Activated T-helper 1 cell treated with anti-CD3 and anti-CD28 coated beads, Interleukin-12 subunit alpha, Interleukin-12 subunit beta, Interleukin-2, Interleukin-4 antibody, amounts not matched to agents 30 ng/mL and 10 ng/mL and 1 ng/mL, durations not matched to agents 14 hours and 24 hours and 36 hours (primary cell): ENCODE measurements at places on chromosomes 6 and 20. TPM values are rescaled to one million over a fixed set of nuclear protein-coding genes. Genes with fewer than 3 reads are reported as not detected.

LCA5 gene
- total RNA-seq: 0.08 and 0.17 TPM in 2 replicates

GRCh38 chr6:13544454-13545186 is 29.8 kb upstream of the SIRT5 start:
- DNase-seq: no peak
- H3K4me3 ChIP-seq: no peak overlapping the region
- no peaks in the 10 kb centered on the region for H3K4me1 ChIP-seq

DNA sequence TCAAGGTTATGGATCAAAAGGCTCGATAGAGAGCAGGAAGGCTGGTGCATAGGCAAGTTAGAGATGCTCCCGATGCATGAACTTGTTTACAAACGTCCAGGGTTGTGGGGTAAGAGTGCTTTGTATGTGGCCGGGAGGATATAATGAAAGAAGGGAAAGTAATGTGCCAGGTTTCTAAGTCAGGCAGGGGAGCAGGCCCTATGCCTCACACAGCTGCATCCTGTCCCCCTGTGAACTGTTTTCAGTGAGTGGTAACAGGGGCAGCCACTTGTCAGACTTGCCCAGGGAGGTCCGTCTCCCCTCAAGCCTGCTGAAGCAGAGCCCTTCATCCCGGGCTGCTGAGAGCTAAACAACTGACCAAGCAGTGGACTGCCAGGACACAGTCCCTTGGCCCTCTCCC is 19.4 kb downstream of the KCNK5 start:
- H3K27me3 ChIP-seq: no peaks in the 10 kb centered on the region
- no peak for DNase-seq
- H3K4me3 ChIP-seq: peak overlapping the region; percentile 37

DNA sequence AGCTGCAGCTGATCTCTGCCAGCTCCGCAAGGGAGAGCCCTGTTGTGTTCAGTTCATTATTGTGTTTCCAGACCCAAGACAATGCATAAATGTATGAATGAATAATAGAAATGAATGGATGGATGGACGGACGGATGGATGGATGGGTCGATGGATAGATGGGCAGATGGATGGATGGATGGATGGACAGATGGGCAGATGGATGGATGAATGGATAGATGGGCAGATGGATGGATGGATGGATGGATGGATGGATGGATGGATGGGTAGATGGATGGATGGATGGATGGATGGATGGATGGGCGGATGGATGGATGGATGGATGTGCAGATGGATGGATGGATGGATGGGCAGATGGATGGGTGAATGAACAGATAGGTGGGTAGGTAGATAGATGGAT is 16.7 kb upstream of the LSM14B start:
- H3K4me3 ChIP-seq: no peak overlapping the region
- no peak for DNase-seq

DNA sequence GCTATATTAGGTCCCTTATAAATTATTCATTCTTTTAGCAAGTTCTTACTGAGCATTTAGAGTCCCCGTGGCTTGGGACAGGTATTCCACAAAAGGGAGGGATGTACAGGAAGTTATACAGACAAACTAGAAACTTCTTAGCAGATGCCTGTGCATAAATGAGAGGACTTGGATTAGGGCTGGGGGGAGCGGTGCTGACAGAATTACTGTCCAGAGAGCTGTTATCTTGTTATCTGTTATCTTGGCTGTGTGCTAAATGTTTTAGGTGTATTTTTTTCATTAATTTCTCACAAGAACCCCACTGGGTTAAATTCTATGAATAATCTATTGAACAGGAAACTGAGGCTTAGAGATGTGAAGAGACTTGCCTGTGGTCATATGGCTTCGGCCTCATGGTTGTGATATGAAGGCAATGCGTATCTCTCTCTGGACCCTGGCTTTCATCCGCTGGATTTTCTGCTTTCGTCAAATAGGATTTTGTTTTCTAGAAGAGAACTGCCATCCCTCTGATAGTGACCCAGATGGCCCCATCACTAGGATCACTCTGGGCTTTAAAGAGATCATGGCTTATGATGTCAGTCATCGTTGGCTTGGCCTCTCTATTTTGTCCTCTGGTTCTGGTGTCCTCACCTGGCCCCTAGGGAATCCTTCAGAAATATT is 32.3 kb upstream of the RREB1 start:
- no peak for DNase-seq
- no peaks in the 10 kb centered on the region for H3K36me3 ChIP-seq
- peaks cover 67% of the 10 kb centered on the region for H3K27me3 ChIP-seq
- H3K4me3 ChIP-seq: no peak overlapping the region
- H3K27ac ChIP-seq: no peak overlapping the region

C20orf202 gene
- total RNA-seq: not detected in 2 replicates

DNA sequence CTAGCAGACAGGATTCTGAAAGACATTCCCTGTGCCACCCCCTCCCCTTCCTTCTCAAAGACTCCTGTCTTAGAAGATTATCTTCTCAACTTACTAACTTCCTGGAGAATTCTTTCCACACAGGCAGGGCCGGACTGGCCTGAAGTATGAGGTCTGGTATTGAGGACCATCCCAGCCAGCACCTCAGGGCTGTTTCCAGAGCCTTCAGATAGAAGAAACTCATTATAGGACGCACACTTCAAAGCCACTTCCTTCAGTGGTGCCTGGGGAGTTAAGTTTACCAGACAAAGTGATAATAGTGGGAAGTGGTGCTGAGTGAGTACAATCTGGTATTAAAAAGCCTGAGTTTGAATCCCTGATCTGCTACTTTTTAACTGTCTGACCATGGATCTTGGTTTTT is 15.6 kb downstream of the KCNS1 start:
- H3K36me3 ChIP-seq: peaks cover 55% of the 10 kb centered on the region
- H3K4me1 ChIP-seq: peaks cover 16% of the 10 kb centered on the region
- H3K27me3 ChIP-seq: no peaks in the 10 kb centered on the region
- H3K27ac ChIP-seq: no peak overlapping the region
- no peak for DNase-seq

DNA sequence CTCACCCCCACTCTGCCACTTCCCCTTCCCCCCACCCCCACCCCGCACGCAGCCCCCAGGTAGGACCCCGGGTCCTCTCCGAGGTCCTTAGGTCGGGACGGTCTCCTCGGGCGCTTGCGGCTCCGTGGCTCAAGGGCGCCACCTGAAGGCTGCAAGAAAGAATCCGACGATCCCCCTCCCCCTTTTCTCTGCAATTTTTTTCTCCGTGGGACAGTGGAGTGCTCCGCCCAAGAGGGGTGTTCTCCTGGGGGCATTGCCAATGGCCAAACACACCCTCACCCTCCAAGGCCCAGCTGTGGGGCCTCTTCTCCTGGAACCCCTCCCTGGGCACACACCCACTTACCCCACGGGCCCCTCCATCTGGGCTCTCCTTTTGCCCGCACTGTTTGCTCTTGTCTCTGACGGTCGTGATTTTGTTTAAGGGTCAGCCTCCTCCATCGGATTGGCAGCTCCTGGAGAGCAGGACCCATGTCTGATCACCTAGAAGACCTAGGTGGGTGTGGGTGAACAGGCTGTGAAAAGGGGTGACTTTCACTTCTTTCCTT is 1.1 kb upstream of the TMEM74B start:
- H3K4me3 ChIP-seq: peak overlapping the region; percentile 71
- H3K36me3 ChIP-seq: no peaks in the 10 kb centered on the region
- peak; percentile 43 for DNase-seq
- peaks cover 34% of the 10 kb centered on the region for H3K27me3 ChIP-seq

DNA sequence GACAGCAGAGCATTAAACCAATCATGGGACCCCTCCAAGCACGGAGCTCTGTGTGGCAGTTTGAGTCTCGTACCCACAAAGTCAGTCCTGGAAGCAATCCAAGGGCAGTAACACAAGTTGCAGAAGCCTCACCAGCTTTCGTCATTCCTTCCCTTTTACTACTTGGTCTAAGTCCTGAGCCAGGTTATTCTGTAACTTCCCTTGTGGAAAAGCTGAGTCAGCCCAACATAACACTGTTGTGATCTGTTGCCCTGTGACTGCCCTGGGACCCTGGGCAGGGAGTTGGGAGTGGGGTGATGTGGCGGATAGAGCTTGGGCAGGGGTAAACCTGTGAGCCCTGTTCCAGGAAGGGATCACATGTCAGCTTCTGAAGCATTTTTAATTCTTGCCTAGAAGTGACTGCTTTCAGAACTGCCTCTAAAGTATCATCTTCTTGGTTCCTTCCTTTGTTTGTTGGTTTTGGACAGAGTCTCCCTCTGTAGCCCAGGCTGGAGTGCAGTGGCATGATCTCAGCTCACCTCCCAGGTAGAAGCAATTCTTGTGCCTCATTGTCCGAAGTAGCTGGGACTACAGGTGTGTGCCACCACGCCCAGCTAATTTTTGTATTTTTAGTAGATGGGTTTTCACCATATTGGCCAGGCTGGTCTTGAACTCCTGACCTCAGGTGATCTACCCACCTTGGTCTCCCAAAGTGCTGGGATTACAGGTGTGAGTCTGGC is 183.7 kb upstream of the JAG1 start:
- no peak overlapping the region for H3K27ac ChIP-seq
- no peaks in the 10 kb centered on the region for H3K4me1 ChIP-seq
- H3K36me3 ChIP-seq: no peaks in the 10 kb centered on the region
- H3K27me3 ChIP-seq: no peaks in the 10 kb centered on the region
- H3K4me3 ChIP-seq: no peak overlapping the region
- DNase-seq: no peak

JPH2 gene
- not detected in 2 replicates for total RNA-seq

GRCh38 chr6:149212206-149212605 is 105.3 kb upstream of the TAB2 start:
- DNase-seq: no peak
- no peaks in the 10 kb centered on the region for H3K27me3 ChIP-seq
- H3K36me3 ChIP-seq: peaks cover 25% of the 10 kb centered on the region
- peaks cover 12% of the 10 kb centered on the region for H3K4me1 ChIP-seq

DNA sequence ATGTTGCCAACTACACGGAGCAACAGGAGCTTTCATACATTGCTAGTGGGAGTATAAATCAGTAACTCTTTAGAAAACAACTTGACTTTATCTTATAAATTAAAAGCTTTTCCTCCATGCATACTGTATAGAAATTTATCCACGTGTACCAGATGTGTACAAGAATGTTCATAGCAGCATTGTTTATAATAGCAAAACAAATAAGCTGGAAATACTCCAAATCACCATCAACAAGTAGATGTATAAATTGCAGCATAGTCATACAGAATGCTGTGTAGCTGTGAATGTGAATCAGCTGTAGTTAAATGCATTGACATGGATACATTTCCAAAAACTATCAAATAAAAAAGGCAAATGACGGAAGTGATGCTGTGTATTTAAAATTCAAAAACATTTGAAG is 6.0 kb downstream of the PSMF1 start:
- H3K4me3 ChIP-seq: no peak overlapping the region
- peaks cover 54% of the 10 kb centered on the region for H3K4me1 ChIP-seq
- no peaks in the 10 kb centered on the region for H3K27me3 ChIP-seq
- DNase-seq: no peak
- H3K36me3 ChIP-seq: peaks cover 66% of the 10 kb centered on the region
- no peak overlapping the region for H3K27ac ChIP-seq

OR2B2 gene
- total RNA-seq: not detected in 2 replicates

- H3K4me1 ChIP-seq: peaks cover 6% of the 10 kb centered on the region
- H3K36me3 ChIP-seq: peaks cover 2% of the 10 kb centered on the region
- peaks cover 15% of the 10 kb centered on the region for H3K27me3 ChIP-seq
- H3K4me3 ChIP-seq: no peak overlapping the region
- no peak overlapping the region for H3K27ac ChIP-seq
Observed at GRCh38 chr20:44111712-44112335, 75.2 kb downstream of the JPH2 start.

GRCh38 chr6:31791324-31792089 is 4.0 kb downstream of the VARS1 start:
- peaks cover 29% of the 10 kb centered on the region for H3K36me3 ChIP-seq
- no peak overlapping the region for H3K4me3 ChIP-seq
- H3K27ac ChIP-seq: no peak overlapping the region
- no peaks in the 10 kb centered on the region for H3K27me3 ChIP-seq
- H3K4me1 ChIP-seq: peaks cover 22% of the 10 kb centered on the region

GRCh38 chr6:140040396-140040795 is 665.9 kb upstream of the CITED2 start:
- no peak overlapping the region for H3K27ac ChIP-seq
- no peak for DNase-seq
- no peaks in the 10 kb centered on the region for H3K36me3 ChIP-seq
- no peak overlapping the region for H3K4me3 ChIP-seq

DNA sequence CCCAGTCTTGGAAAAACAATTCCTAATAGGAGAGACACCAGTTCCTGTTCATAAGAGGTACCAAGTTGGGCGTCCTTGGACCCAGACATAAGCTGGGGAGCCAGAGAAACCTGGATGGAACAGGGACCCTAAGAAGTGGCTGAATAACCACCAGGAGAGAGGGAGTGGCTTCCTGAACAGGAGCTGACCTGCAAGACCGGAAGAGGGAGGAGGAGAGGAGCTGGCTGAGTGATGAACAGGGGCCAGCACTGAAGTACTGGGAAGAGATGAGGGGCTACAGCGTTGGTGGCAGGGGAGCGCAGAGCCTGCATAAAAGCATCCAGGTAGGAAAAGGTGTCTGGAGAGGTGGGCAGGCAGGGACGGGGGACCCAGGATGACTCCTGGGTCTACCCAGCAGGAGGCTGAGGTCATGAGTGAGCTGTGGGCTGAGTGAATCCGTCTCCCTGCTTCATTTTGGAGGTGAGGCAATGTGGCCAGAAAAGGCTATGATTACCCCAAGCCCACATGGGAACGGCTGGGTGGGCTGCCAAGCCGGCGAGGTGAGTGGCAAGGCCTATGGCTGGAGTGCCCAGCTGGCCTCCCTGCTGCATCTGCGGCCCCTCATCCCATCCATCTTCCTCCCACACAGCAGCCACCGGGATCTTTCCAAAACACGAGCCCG is 34.4 kb upstream of the ZFAND3 start:
- H3K36me3 ChIP-seq: peaks cover 2% of the 10 kb centered on the region
- peaks cover 23% of the 10 kb centered on the region for H3K27me3 ChIP-seq
- H3K4me3 ChIP-seq: no peak overlapping the region
- DNase-seq: no peak
- no peak overlapping the region for H3K27ac ChIP-seq
- H3K4me1 ChIP-seq: peaks cover 18% of the 10 kb centered on the region

SYNDIG1 gene
- total RNA-seq: not detected in 2 replicates

DNA sequence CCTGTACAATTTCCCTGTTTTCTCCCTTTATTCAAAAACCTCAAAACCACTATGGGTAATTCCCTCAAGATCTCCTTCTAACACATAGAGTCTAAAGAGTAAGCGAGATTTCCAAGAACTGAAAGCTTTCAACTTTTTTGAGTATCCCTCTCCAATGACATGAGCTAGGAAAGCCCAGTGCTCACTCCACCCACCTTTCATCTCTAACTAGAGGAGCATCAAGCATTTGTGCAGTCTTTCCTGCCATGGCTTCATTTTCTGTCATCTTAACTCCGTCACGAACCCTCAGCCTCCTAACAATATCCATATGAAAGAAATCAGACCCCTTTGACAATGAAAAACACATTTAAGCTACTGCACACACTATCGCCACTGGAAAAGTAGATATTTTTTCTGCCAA is 91.9 kb upstream of the SUPT3H start:
- peaks cover 19% of the 10 kb centered on the region for H3K4me1 ChIP-seq
- peaks cover 27% of the 10 kb centered on the region for H3K36me3 ChIP-seq
- H3K27ac ChIP-seq: no peak overlapping the region
- no peak overlapping the region for H3K4me3 ChIP-seq
- no peak for DNase-seq
- H3K27me3 ChIP-seq: no peaks in the 10 kb centered on the region

- H3K36me3 ChIP-seq: no peaks in the 10 kb centered on the region
- no peak overlapping the region for H3K27ac ChIP-seq
- no peaks in the 10 kb centered on the region for H3K4me1 ChIP-seq
- no peaks in the 10 kb centered on the region for H3K27me3 ChIP-seq
- no peak for DNase-seq
Observed at GRCh38 chr20:9200620-9201019, 131.7 kb downstream of the PLCB4 start.

CD83 gene
- 101 and 107 TPM in 2 replicates for total RNA-seq

IMPG1 gene
- not detected in 2 replicates for total RNA-seq
